Brain pericyte (primary cell): ENCODE measurements at places on chromosomes 7 and 10.

GRCh38 chr7:101937717-101938514 is 120.5 kb downstream of the CUX1 start:
- no peak for DNase-seq

DNA sequence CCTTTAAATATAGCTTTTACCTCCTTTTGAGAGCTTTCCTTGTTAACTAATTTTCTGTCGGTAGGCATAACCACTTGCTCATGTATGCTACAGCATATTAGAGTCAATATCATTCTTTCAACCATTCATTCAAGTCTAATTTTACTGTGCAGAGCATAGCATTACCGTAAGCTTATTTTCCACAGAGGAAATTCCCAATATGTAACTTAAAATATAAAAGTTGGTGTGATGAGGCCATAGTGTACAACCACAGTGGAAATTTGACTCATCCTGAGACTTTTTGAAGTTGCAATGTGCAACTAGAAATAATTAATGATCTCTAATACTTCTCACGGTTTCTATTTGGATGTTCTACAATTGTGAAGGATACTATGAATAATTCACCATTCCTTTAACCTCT is 80.6 kb upstream of the KLF6 start:
- DNase-seq: no peak

DNA sequence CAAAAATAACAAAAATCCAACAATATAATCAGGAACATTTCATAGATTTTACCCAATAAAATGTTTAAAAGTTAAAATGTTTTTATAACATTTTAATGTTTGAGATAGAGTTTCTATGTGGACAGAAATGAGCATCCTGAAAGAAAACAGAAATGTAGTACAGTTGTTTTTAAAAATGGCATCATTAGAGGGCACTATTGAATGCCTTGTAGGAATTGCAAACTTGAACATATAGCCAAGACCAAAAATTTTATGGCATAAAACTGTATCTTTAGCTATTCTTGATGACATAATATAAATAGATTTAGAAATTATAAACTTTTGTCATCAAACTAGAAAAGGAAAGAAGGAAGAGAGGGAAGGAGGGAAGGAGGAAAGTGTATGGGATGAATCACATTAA is 1372.7 kb downstream of the GATA3 start:
- DNase-seq: no peak

- DNase-seq: no peak
These were observed 24.5 kb downstream of the FAM171A1 start for GRCh38 chr10:15346440-15347141.

DNA sequence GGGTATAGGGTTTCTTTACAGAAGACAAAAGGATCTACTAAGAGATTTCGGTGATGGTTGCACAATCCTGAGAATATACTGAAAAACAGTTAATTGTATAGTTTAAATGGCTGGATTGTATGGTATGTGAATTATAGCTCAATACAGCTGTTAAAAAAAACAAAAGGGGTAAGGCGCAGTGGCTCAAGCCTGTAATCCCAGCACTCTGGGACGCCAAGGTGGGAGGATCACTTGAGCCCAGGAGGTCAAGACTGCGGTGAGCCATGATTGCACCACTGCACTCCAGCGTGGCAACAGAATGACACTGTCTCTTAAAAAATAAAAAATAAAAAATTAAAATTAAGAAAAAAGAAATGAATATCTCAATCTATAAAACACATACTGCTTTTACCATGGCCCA is 18.5 kb downstream of the ESYT2 start:
- no peak for DNase-seq

DNA sequence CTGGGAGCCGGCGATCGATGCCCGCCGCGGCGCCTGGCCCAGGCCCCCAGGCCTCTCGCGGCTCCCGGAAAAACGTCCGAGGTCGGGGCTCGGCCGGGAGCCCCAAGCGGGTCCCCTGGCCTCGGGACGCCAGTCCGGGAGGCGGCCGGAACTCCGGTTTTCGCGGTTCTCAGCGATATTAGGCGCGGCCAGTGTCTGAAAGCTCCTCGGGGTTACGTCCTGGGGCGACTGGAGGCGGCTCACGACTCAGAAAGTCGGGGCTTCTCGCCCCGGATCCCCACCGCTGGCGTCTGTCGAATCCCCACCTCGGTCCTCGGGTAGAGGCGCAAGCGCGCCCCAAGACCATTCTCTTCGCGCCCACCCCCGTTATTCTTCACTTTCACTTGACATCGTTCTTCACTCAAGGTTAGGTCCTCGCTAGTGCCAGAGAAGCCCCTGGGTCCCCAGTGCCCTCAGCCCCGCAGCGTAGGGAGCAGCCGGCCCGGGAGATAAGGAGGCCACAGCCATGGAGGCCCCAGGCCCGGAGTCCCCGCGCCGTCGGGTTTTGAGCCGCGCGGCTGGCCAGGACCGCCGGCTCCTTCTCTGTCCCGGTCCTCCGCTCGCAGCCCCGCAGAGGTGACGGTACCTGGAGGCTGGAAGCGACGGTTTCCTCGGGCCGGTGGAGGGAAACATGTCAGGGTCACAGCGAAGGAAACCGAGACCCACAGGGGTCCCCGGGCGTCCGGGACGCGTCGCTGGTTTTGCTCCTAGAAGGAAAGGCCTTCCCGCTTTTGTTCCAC is 35.2 kb upstream of the EBLN1 start:
- DNase-seq: no peak

GRCh38 chr10:95248989-95249388 is 41.8 kb downstream of the PDLIM1 start:
- no peak for DNase-seq

GRCh38 chr7:121853307-121853706 is 19.7 kb upstream of the PTPRZ1 start:
- DNase-seq: no peak

GRCh38 chr7:129780257-129780973 is 168.9 kb downstream of the NRF1 start:
- DNase-seq: no peak

GRCh38 chr7:106365252-106366005 is 80.6 kb upstream of the NAMPT start:
- no peak for DNase-seq

- DNase-seq: no peak
These were observed 17.2 kb upstream of the PPP1R9A start for GRCh38 chr7:94890216-94890615.

- no peak for DNase-seq
These were observed 15.8 kb downstream of the ZNF485 start for GRCh38 chr10:43622038-43622437.

- no peak for DNase-seq
These were observed 45.4 kb upstream of the NPSR1 start for GRCh38 chr7:34612661-34613060.

DNA sequence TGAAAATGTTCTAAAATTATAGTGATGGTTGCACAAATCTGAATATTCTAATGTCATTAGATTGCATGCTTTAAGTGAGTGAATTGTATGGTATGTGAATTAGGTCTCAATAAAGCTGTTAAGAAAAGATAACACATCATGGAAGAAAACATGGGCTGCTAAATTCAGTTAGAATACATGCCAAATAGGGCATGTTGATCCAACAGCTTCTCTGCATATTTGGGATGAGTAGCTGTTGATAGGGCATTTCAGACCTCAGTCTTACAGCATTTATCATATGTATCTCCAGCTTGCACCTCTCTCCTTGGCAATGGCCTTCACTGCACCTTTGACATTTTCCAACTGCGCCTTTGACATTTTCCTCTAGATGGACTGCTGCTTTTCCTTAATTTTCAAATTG is 13.2 kb downstream of the CREB5 start:
- no peak for DNase-seq

GRCh38 chr10:89836840-89837164 is 135.4 kb downstream of the KIF20B start:
- no peak for DNase-seq

GRCh38 chr7:130356876-130357611 is 12.4 kb downstream of the CPA5 start:
- no peak for DNase-seq

DNA sequence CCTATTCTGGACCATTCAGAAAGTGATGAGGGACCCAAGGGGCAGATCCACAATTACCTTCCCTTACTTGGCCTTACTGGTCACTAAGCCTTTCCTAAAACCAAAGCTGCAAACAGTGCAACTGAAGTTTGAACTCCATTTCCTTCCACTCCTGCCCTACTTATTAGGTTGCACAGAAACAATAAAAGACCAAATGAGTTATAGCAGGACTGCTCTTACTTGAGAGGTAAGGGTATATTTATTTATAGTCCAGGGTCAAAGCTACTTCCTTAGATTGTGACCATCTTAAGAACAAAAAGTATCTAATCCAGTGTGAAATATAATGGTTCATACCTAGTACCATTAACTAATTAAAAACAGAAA is 27.0 kb downstream of the CDK6 start:
- no peak for DNase-seq

GRCh38 chr7:47783456-47784223 is 164.6 kb downstream of the PKD1L1 start:
- peak; percentile 57 for DNase-seq

- DNase-seq: no peak
These were observed 57.2 kb upstream of the ELN start for GRCh38 chr7:73970801-73971229.

DNA sequence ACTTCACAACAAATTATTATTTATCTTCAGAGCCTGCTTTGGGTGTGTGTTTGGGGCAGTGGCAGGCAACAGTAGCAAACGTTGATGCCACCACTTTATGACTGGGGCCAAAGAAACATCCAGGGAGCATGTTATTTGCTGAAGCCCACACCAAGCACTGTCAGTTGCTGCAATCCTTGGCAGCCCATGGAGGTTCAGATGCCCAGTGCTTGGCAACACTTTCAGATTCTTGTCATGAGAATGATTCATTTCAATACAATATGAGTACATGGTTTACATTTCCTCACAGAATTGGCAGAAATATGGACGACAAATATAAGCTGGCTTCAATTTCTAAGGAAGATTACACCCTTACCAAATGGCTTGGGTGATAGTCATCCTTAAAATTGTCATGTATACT is 46.5 kb upstream of the GLI3 start:
- no peak for DNase-seq

- DNase-seq: no peak
These were observed 41.3 kb downstream of the AMZ1 start for GRCh38 chr7:2729031-2729892.

DNA sequence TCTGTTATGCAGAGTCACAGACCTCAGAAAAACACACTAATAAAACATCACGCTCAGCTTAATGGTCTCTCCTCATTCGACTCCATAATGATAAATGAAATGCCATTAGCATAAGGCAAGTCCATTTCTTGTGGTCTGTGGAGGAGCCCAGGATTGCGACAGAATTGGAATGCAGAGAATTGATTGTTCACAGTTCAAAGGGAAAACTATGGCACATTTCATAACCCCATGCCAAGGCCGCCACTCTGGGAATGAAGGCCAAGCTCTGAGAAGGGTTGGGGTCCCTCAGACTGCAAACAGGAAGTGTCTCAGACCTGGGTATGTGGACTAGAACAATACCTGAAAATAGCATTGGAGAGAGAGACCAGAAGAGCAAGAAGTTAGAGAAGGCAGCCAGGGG is 398.9 kb downstream of the ADRA2A start:
- DNase-seq: no peak

- no peak for DNase-seq
These were observed 226.3 kb upstream of the ZNF32 start for GRCh38 chr10:43874984-43875383.

GRCh38 chr7:130479716-130480400 is 12.0 kb upstream of the MEST start:
- DNase-seq: no peak

DNA sequence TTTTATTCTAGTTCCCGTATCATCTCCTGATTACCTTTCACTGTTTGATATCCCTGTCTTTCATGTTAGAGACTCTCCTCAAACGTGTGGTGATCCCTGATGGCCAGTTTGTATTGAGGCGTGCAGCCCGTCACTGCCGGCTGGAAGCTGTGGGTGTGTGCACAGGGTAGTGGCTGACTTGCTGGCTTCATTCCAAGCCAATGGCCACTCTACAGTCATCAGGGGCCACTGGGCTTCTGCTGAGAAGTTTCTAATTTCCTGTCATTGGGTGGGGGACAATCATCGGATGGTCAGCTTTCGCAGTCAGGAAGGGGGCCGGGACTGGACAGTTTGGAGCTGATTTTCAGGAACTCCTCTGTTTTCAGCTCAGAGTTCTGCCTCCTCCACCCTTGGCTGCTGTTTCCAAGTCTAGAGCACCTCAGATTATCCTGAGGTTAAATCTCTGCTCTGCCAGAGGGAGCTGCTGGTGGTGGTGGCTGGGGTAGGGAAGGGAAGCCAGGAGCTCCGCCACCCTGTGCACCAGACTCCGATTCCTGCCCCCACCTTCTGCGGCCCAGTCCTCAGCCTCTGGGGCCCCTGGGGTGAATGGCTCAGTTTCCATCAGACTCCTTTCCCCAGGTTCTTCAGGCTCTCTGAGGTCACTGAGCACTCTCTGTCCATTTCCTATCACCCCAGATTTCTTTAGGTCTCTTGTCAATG is 34.9 kb downstream of the BAIAP2L1 start:
- DNase-seq: no peak

DNA sequence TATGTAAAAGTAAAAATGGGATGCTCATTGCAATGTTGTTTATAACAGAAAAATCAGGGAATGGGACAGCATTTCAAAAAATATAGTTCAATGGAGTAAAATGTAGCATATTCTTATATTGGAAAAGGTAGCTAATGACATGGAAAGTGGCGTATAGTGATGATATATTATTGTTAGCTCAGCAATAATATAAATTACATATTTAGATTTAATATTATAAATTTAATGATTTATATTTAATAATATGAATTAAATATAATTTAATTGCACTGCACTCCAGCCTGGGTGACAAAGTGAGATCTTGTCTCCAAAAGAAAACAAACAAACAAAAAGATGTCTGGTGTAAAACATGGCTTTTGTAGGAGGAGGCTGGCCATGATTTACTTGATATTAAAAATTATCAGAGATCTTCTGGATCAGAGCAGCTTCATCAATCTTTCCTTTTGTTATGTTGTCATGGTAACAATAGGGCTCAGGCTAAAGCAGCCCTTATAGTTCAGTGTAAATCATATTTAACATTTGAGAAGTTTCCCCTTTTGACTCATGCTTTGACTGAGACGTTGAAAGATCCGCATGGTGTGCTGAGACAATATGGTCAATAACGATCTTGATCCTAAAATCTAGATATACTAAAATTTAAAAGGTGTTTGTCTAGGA is 23.2 kb downstream of the OR6B1 start:
- no peak for DNase-seq

GRCh38 chr10:125043841-125044658 is 102.1 kb downstream of the ZRANB1 start:
- no peak for DNase-seq

DNA sequence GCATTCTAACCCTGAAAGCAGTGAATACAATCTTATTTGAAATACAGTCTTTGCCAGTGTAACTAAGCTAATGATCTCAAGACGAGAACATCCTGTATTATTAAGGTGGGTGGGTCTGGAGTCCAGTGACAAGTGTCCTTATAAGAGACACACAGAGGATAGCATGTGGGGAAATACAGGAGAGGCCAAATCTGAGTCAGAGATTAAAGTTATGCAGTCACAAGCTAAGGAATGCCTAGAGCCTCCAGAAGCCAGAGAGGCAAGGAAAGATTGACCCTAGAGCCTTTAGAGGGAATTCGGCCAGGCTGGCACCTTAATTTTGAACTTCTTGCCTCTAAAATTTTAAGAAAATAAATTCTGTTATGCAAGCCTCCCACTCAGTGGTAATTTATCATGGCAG is 87.5 kb upstream of the HGF start:
- no peak for DNase-seq
